ENCODE measurements at places on chromosomes 12 and 14.

GRCh38 chr12:89685363-89685972 is 23.2 kb downstream of the ATP2B1 start:
- no peak for DNase-seq

DNA sequence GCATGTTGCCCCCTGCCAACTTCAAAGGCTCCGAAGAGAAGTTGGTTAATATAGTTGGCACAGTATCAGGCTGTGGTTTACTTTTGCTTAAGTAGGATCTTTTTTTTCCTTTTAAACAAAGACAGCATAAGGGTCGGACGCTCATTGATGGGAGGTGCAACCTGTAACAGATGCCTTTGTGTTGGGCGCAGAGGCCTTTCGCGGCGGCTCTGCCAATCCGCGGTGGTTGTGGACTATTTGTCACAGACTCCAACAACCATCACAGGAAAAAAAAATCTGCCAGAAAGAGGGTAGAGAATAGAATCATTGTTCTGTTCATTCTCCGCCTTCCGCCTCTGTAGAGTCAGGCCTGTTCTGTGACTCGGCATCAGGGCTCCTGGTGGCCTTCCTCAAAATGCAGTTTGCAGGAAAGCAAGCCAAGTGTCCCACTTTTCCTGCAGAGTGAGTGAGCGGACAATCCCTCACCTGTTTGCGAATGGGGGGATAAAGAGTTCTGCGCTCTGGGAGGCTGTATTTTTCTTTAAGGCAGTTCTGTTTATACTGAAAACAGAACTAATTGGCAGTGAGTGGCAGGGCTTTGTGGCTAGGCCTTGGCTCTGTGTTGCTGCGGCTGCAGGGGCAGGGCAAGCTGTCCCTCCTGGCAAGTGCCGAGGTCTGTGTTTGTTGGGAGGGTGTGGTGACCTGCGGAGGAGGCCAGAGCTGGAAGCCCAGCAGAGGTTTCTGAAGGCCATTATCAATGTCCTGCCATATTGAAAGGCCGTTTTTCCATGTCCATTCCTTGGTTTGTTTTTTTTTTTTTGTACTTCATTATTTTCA is 83.0 kb upstream of the PIWIL1 start:
- DNase-seq, result no peak

GRCh38 chr12:92541731-92542130 is 161.1 kb upstream of the PLEKHG7 start:
- no peak for DNase-seq

DNA sequence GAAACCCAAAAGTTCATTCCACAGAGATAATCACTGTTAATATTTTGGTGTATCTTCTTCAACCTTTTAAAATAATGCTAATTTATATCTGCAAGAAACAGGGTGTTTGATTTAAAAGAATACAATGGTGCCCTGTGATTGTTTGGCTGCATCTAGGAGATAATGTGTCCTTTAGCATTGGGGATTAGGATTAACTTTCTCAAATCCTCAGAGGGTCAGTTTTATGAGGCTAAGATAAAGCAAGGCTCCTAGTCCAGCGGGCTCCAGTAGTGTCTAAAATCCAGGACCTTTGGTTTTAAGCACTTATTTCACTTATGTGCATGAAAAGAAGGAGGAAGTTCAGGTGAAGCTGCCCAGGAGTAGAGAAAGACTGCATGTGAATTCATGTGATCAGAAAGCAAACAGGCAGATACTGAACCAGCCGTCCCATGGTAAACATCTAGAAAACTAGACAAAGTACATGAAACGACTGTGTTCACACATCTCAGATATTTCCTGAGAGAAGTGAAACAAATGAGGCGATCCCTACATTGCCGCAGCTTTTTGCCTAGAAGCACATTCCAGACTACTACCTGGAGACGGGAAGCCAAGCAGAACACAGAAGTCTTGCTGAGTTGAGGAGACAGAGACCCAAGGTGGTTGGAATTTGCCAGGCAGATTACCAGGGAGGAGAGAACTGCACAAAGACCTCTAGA is 129.1 kb upstream of the MAX start:
- DNase-seq, result no peak

DNA sequence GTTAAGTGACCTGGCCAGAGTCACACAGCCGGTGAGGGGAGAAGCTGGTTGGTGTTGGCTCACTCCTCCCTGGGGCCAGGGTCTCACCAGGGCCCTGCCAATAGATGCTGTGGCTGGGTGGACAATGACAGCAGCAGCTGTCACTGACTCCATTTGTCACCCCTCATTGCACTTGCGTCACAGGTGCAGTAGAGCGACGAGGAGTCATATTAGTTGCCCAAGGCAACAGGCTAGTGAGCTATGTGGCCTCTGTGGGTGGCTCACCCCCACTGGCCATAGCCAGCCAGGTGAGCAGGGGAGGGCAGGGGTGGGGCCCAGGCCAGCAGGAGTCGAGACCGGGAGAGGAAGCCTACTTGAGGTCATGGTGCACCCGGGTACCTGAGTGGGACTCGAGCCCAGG is 9.7 kb downstream of the SLC25A47 start:
- no peak for DNase-seq

GRCh38 chr12:60075091-60075490 is 479.3 kb downstream of the SLC16A7 start:
- DNase-seq, result no peak

DNA sequence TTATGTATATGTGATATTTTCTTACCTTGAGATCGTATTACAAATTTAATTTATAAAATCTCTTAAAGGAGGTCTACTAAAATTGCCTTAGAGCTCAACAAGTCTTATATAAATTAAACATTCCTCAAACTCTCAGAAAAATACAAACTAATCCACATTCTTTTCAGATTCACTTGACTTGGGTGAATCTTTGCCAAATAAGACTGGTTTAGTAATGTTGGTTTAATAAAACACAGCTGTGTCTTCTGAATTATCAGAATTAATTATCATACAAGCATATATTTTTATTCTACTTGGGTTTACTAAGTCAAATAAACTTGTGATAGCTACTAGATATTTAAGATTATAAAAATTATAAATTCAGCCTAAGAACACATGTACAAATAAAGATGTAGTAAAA is 13.3 kb downstream of the GLIPR1L2 start:
- no peak for DNase-seq

DNA sequence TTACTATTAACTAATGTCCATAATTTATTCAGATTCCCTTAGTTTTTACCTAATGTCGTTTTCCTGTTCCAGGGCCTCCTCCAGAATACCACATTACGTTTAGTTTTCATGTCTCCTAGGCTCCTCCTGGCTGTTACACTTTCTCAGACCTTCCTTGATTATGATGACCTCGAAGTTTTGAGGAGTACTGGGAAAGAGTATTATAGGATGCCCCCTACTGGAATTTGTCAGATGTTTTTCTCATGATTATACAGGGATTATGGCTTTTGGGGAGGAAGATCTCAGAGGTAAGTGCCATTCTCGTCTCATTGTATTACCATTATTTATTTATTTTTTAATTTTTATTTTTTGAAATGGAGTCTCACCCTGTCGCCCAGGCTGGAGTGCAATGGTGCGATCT is 17.7 kb upstream of the C1S start:
- DNase-seq, result no peak

- DNase-seq, result no peak
Observed at GRCh38 chr12:113889891-113890581, 76.1 kb downstream of the RBM19 start.

GRCh38 chr12:75996861-75997447 is 34.6 kb downstream of the PHLDA1 start:
- DNase-seq, result no peak

- no peak for DNase-seq
Observed at GRCh38 chr14:63793376-63793775, 59.4 kb upstream of the SYNE2 start.

DNA sequence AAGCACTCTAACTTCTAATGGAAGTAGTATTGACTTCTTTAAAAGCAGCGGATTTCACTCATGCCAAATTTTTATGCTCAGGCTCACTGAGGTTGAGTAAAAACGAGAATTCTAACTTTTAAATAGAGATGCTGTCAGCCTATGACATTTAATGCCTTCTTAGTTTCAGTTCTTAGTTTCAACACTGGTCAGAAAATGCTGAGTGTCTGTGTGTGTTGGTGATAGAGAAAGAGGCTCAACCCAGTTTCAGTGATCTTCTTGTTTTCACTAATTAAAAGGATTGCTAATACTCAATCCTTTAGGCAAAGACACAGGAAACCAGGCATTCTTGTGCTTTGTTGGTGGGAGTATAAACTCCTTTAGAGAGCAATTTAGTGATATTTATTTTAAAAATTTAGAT is 31.0 kb downstream of the PEBP1 start:
- DNase-seq, result no peak

DNA sequence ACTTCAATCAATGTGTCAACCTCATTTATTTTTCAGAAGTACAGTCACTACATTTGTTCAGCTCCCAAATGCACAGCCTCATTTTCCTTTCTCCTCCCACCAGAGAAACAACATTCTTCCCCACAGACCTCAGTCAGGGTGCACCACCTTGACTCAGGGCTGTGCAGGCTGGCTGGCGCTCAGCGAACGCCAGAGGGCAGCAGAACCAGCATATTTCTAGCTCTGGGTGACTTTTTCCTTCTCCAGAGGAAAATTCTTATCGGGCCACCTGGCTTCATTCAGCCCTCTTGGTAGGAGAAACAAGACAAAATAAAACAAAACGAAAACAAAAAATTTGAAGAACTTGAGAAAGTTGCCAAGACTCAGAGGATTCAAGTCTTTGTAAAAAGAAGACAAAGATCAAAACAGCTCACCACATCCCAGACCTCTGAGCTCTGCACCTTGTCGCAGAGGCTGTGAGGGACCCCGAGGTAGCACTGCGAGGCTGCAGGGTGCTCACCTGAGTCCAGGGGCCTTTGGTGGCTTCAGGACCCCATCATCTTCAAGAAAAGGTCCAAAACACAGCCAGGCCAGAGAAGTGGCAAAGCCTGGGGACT is 33.7 kb downstream of the PAH start:
- no peak for DNase-seq

Data from stimulated activated CD8-positive, alpha-beta memory T cell treated with anti-CD3 and anti-CD28 coated beads, Interleukin-4, amount 100 ng/mL, for 4 hours (primary cell).